ENCODE measurements at places on chromosomes 5 and 9.

- no peak for DNase-seq
Observed at GRCh38 chr9:115766370-115766955, 387.1 kb upstream of the PAPPA start.

- no peak for DNase-seq
Observed at GRCh38 chr5:174625591-174626350, 98.6 kb upstream of the MSX2 start.

- DNase-seq: peak; percentile 20
Observed at GRCh38 chr5:78295035-78295961, 800 bp upstream of the AP3B1 start.

DNA sequence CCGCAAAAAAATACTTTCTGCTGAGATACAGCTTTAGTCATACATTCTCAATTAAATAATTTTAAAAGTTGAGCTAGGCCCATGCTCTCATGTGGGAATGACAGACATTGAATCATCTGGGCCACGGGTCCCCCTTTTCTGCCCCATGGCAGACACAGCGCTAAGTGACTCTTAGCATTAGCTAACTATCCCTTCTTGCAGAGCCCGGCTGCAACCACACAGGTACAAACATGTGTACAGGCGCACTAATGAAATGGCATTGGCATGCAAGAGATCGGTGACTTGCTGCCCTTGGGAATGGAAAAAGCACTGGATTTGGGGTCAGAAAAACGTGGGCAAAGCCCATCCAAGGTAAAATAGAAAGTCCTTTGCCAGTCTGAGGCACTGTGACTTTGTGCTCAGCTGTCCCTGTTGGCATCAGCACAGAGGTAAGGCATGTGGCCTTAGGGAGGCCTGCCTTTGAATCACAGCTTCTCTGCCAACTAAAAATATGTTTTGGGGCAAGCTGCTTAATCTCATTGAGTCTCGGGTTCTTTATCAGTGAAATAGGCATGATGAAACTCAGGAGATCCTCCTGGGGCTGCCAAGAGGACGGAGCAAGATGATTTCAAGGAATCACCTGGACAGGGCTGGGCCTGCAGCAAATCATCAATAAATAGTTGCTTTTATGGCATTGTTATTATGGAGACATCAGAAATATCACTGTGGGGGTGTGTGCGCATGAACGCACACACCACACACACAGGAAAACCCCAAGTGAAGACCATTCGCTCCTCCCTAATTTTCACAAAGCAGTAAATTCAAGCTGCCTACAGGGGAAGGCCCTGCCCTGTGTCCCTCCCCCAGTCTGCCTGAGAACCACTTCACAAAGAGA, 54.2 kb downstream of the WHRN start:
- DNase-seq: no peak

DNA sequence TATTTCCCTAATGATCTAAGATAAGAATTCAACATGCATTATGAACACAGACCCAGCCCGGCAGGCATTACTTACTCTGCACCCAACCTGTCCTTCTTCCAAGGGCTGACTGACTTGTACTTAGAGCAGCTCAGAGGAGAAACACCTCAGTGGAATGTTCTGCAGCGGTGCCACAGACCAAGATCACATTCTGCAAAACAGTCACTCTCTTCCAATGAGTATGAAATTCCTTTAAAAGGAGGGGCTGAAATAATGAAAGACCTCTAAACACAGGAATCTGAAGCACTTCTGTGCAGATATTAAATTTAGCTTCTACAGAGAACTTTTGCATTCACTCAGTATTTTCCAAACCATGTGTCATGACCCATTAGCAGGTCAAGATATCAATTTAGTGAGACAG, 172.9 kb downstream of the ZDHHC21 start:
- DNase-seq: no peak

DNA sequence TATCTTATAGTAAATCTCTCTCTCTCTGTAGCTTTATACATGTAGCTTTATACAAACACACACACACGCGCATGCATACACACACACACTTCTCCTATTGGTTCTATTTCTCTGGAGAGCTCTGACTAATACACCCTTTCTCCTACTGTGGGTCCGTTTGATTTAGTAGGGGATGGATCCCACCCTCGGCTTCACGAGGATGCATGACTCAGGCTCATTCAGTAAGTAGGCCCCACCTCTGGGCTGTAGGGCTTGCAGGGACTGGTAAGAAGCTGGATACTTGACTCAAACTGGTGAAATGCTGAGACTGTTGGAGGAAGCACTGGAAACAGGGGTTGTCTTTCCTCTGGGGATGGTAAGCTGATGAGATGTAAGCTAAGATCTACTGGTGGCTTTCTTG, 98.7 kb downstream of the SLC24A2 start:
- DNase-seq: no peak

- DNase-seq: no peak
Observed at GRCh38 chr9:18726546-18726945, 252.6 kb downstream of the ADAMTSL1 start.

DNA sequence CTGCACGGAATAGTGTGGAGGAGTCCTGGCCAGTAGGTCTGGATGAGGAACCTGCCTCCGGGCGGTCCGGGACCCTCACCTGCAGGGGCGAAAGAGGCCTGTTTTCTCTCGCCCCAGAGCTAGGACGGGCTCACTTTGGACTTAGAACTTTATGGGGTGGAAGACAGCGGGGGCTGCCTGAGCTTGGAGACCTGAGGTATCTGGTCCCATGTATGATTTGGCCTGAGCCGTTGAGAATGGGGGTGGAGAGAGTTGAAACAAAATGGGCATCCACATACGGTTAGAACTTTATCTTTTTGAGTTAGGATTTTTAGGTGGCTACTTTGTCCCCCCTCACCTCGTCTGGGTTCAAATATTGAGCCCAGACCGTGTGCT, 681 bp upstream of the ETF1 start:
- peak; percentile 57 for DNase-seq

- no peak for DNase-seq
Observed at GRCh38 chr9:23663946-23664345, 162.1 kb downstream of the ELAVL2 start.

DNA sequence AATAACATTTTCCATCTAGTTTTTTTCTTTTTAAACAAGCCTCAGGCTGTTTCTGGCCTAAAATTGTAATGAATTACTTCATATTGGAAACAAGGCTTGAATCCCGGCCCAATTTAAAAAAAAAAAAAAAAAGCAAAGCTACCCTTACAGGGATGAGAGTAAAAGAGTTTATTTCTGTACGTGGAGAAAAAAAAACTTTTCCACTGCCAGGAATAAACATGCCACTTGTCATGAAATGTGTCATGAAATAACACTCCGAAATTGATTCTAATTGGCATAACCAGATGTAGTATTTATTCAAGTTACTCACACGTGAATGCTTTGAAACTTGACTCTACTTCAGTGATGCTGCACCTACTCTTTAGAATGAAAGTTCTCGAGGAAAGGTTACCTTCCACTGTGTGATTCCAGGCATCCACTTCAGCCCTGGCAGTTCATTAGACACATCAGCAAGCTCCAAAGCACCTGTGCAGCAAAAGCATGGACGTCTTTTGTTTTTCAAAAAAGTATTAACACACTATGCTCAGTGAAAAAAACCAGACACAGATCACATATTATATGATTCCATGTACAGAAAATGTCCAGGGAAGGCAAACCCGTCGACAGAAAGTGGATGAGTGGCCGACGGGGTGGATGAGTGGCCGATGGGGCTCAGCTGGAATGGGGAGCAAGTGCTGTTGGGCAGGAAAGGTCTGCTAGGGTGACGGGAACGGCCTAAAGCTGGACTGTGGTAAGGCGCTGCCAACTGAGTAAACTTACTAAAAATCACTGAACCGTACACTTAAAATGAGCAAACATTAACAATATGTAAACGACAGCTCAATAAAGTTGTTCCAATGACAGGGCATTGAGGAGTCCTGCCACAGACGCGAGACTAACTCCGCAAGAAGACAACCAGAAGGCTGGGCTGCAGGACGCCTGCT, 21.2 kb downstream of the NSUN2 start:
- no peak for DNase-seq

- no peak for DNase-seq
Observed at GRCh38 chr5:156405988-156406387, 79.0 kb downstream of the SGCD start.

All from stimulated activated CD4-positive, alpha-beta T cell treated with anti-CD3 and anti-CD28 coated beads, TNF-alpha, amount 100 ng/mL, for 4 hours (primary cell).